ENCODE measurements at places on chromosomes 13 and 19. TPM values are rescaled to one million over a fixed set of nuclear protein-coding genes. Genes with fewer than 3 reads are reported as not detected.
A peak's percentile ranks its signal among the peaks of the same experiment; 100 is the strongest.

The SLC7A9 gene
- 0.28 TPM for total RNA-seq

The SUGP1 gene
- 64.7 TPM for total RNA-seq

DNA sequence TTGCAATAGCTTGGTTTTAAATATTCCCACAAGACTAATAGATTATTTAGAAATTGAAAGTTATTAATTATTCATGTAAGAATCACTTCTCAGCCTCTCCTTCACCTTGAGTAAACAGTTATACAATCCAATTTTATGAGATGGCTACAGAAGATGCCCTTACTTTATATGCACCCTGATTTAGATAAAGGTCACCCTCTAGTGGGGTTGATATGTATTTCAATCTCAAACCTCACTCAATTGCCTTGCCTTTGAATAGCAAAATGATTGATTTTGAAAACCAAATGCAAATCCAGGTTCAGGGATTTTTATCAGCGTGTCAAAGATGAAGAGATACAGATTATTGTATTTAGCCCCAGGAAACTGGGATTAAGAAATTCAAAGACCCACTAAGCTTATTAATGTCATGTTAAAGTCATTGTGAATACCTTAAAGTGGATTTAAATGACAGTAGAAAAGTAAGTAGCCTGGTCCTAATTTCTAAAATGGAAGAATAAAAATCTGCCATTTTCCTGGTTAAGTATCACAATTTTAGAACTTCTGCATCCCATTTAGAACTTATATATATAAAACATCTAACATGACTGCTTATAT, 305.1 kb downstream of the ITGBL1 start:
- no peak overlapping the region for H3K27ac ChIP-seq
- peak; percentile 5 for DNase-seq
- no peak overlapping the region for H3K4me3 ChIP-seq
- H3K27me3 ChIP-seq, result no peaks in the 10 kb centered on the region
- H3K36me3 ChIP-seq, result no peaks in the 10 kb centered on the region

DNA sequence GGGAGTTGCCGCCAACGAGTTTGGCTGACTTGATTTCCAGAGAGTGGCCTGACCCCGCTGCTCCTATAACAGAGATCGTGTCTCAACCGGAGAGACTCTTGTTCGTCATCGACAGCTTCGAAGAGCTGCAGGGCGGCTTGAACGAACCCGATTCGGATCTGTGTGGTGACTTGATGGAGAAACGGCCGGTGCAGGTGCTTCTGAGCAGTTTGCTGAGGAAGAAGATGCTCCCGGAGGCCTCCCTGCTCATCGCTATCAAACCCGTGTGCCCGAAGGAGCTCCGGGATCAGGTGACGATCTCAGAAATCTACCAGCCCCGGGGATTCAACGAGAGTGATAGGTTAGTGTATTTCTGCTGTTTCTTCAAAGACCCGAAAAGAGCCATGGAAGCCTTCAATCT, 21.6 kb downstream of the NLRP4 start:
- no peak for DNase-seq
- H3K27me3 ChIP-seq, result no peaks in the 10 kb centered on the region
- H3K4me1 ChIP-seq, result no peaks in the 10 kb centered on the region
- no peaks in the 10 kb centered on the region for H3K36me3 ChIP-seq

The COG6 gene
- total RNA-seq, result 25.0 TPM

The KRTDAP gene
- total RNA-seq, result not detected

DNA sequence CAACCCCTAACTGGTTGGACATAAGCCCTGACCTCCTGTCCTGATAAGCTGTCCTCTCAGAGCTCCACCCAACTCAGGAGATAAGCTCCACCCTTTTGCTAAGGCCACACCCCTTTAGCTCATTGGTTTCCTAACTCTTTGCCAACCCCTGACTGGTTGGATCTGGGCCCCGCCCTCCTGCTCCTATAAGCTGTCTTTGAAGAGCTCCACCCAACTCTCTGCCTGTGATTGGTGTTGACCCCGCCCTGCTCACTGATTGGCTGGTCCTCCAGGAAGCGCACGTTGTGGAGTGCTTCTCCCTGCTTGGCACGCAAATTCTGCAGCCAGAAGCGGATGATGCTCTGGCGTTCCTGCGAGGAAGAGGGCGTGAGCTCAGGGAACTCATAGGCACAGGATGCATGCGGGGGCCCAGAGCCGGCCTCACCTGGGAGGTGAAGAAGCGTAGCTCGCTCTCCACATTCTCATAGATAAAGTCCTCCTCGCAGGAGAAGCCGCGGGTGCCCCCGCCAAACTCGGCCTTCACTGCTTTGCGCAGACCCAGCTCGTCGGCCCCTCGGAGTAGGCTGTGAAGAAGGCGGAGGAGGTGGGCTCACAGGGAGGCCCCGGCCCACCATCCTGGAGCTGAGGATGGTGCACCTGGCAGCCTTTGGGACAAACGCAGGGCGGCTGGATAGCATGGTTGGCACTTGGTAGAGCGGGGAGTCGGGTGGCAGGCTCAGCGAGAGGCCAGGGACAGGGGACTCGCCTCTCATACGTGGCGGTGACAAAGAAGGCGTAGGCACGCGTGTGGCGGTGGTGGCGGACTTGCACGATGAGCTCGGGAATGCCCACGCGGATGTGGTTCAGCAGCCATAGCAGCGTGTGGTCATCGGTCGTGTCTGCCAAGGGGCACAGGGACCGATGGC, 1.7 kb downstream of the ANO8 start:
- H3K4me1 ChIP-seq, result peaks cover 25% of the 10 kb centered on the region
- H3K27ac ChIP-seq, result no peak overlapping the region
- no peak for DNase-seq

DNA sequence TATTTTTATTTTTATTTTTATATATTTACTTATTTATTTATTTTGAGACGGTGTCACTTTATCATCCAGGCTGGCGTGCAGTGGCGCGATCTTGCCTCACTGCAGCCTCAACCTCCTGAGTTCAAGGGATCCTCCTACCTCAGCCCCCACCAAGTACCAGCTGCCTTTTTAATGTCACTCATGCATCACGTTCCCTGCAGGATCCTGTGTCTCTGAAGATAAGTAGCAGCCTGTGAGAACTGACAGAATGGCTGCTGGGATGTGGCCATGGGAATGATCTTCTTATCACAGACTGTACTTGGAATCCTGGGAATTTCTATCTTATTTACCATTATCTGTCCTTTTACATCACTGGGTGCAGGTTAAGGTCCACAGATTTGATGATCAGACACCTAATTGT, 9.2 kb upstream of the ZNF761 start:
- H3K36me3 ChIP-seq, result no peaks in the 10 kb centered on the region
- no peak overlapping the region for H3K27ac ChIP-seq
- no peaks in the 10 kb centered on the region for H3K27me3 ChIP-seq

The LILRA1 gene
- total RNA-seq, result not detected

The C19orf33 gene
- total RNA-seq, result not detected

Data from CD8-positive, alpha-beta memory T cell (primary cell).